ENCODE measurements at places on chromosomes 1 and 21.
A peak's percentile ranks its signal among the peaks of the same experiment; 100 is the strongest.

GRCh38 chr21:42474043-42474831 lies 21.8 kb downstream of the RSPH1 start:
- DNase-seq = peak; percentile 80

DNA sequence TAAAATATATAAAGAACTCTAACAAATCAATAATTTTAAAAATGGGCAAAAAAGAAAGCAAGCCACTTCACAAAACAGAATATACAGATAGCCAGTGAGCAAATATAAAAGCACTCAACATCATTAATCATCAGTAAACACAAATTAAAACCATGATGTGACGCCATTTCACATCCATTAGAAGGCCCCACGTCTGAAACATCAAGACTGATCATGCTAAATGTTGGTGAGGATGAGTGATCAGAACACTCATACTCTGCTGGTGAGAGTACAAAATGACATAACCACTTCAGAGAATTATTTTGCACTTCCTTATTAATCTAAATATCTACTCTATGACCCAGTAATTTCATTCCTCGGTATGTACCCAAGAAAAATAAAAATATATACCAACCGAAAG lies 512.2 kb upstream of the NR5A2 start:
- DNase-seq = no peak

DNA sequence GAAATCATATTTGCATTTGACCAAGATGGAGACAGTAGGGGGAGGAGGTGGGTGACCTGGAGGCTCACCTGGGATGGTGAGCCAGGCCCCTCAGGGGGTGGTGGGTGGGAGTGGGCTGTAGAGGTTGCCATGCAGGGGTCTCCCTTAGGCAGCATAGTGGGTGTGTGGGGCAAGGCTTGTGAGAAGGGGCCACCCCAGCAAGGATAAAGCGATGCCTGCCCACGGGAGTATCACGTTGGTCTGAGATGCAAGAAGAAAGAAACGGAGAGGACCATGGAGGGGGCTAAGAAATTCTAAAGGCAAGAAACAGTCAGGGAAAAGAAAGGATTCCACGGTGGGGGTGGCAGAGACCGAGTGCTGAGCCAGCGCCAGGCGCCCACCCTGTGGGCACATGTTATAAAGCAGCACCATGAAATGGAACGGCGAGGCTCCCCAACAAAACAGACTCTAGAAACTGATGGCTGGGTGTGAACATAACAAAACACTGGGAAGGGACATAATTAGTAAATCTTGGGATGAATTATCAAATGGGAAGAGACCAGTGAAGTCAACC lies 11.7 kb upstream of the C2CD2 start:
- no peak for DNase-seq

DNA sequence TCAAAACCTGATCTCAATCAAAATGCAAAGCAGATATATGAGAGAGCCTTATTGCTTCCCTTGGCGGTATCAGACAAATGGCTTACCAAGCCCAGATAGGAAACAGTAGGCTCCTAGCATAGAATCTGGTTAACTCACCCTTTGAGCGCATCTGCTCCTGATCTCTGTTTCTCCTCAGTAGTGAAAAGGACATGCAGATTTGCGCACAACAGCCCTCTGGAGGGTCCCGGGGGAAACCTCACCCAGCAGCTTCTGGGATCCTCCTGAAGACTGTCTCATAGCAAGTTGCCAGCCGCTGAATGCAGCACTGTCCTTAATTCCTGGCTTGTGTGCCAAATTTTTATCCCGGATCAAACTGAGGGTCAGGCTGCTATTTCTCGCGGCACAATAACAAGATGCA lies 192.2 kb downstream of the FASLG start:
- no peak for DNase-seq

DNA sequence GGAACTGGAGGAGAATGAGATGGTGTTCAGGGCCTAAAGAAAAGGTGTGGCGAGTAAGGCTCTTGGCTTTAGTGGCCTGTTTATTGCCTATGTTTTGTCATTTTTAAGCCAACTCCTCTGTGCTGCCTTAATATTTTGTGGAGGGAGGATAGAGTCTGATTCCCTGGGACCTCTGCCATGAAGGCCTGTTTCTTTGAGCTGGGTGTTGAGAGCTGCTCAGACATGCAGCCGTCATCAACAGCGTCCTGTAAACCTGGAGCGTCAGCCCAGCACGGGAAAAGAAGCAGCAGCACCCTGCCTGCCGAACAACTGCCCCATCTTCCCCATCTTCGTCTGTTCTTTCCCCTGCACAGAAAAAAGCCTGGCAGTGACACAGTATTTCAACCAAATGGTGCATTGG lies 27.1 kb upstream of the SNX27 start:
- no peak for DNase-seq

Data from T47D (cell line).